ENCODE measurements at places on chromosomes 13 and 19.

DNA sequence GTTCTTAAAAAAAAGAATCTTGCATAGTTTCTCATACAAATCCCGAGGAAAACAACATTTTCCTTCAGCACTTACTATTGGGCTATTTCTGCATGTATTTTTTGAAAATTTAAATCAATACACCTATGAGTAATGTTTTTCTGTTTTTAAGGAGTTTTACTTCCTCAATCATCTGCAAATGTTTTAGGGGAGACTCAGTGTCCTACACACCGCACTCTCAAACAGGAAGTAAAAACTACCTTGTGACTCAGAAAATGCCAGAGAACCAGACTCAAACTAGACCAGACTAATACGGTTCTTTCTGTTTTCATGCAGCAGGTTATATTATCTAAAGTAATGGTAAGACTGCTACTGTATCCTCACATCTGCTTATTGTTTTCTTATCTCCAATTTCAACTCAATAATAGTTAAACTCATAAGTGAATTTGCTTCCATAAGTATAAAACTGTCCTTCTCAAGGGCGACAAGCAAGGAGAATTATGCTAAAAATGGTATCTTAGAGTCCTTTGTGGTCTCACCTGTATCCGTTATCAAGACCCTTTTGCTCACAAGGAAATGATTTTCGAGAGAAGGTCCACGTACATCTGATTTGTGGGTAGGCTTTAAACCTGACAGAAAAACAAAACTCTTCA is 52.5 kb downstream of the FLT3 start:
- DNase-seq: no peak

DNA sequence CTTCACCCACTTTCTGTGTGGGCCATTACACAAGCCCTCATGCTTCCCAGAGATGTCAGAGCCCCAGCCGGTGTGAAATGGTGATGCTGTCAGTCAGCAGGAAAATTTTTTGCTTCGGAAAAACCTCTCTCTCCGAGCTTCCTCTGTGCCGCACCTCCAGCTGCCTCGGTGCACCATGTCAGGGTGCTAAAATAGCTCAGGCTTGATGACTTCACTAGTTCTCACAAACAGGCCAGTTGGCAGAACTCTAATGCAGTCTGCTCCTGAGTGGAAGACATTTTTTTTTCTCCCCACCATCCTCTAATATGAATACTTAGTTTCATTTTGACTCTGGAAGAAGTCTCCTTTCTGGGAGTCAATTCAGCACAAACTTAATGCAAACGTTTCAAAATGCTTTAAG is 71.3 kb downstream of the KLF12 start:
- peak; percentile 40 for DNase-seq

DNA sequence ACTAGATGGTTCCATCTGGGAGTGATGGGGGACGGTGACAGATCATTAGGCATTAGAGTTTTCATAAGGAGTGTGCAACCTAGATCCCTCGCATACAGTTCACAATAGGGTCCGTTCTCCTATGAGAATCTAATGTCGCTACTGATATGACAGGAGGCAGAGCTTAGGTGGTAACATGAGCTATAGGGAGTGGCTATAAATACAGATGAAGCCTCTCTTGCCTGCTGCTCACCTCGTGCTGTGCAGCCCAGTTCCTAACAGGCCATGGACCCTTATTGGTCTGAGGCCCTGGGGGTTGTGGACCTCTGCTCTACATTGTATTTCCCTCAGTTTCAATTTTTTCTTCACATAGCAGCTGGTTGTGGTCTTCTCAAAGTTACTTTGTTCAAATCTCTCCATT is 56.5 kb downstream of the CDK8 start:
- DNase-seq: no peak

DNA sequence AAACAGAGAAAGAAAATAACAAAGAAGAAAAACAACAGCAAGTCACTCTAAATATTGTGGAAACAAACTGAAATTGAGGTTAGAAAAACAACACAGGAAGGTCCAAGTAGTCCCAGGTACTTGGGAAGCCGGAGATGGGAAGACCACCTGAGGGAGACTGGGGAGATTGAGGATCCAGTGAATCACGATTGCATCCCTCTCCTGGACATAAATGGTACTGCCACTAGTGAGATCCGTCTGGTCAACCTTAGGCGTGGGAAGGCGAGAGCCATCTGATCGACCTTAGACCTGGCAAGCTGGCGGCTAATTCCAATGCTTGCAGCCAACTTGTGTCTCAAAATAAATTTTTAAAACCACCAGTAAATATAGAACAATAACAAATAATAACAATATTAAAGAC is 81.9 kb downstream of the ZNF726 start:
- DNase-seq: peak; percentile 17

GRCh38 chr13:105448811-105449210 is 1086.7 kb downstream of the EFNB2 start:
- DNase-seq: no peak

- DNase-seq: no peak
Observed at GRCh38 chr13:89322466-89322865, 1651.3 kb downstream of the SLITRK5 start.

- no peak for DNase-seq
Observed at GRCh38 chr19:14413693-14414181, 5.4 kb downstream of the DDX39A start.

DNA sequence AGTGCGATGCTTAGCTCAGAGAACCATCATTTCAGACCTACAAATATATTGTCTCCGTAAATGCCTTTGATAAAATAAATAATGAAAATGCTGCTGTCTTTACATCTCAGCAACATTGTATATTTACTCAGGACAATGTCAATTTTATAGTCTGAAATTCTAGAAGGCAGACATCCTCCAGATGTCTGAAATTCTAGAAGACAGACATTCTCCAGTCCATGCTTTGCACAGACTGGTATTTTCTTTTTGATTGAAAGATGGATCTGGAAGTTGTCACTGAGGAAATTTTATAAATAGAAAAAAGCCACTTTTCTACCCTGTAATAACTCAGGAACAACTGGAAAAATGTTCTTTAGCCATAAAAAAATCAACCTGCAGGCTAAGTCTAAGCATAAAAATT is 2293.3 kb downstream of the PCDH9 start:
- DNase-seq: no peak

DNA sequence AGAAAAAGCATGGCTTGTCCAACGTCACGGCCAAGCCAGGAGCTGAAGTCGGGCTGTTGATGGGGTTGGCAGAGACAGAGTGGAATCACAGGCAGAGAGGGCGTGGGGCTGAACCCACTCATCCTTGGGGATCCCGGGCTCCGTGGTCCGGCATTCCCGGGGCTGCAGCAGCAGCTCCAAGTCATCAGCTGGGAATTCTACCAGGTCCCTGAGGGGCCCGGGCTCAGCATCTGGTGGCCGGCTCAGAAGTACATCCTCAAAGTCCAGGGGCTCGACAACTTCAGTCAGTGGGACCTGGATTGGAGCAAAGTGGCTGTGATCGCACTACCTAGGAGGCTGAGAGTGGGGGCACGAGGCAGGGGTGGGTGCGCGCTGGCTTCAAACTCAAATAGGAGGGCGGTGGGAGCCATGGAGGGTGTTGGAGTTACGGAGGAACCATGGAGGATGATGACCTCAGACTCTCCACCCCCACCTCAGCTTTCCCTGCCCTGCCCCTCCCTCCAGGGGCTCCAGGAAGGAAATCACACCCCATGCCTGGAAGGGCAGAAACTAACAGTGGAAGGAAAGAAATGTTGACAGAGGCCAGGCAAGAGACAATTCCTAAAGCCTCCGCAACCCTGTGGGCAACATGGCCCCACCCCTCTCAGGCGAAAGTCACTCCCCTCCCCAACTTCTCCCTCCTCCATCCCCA is 9.5 kb downstream of the DOCK6 start:
- DNase-seq: no peak

- no peak for DNase-seq
Observed at GRCh38 chr13:37995092-37995491, 125.5 kb upstream of the TRPC4 start.

DNA sequence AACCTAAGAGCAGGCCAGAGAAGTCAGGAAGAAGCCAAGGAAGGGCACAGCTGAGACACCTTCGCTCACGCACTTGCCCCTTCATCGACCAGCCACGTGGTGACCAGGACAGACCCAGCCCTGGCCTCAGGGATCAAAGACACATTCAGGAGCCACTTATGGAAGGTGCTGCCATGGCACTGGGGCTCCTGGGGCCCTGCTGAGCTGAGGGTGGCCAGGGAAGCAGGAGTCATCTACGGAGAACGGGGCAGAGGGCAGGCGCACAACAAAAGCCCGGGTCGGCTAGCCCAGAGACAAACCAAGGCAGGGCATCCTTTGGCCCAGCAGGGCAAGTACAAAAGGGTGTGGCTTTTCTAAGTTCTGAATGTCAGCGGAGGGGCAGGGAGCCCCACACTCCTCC is 2.3 kb downstream of the PLPP2 start:
- no peak for DNase-seq

DNA sequence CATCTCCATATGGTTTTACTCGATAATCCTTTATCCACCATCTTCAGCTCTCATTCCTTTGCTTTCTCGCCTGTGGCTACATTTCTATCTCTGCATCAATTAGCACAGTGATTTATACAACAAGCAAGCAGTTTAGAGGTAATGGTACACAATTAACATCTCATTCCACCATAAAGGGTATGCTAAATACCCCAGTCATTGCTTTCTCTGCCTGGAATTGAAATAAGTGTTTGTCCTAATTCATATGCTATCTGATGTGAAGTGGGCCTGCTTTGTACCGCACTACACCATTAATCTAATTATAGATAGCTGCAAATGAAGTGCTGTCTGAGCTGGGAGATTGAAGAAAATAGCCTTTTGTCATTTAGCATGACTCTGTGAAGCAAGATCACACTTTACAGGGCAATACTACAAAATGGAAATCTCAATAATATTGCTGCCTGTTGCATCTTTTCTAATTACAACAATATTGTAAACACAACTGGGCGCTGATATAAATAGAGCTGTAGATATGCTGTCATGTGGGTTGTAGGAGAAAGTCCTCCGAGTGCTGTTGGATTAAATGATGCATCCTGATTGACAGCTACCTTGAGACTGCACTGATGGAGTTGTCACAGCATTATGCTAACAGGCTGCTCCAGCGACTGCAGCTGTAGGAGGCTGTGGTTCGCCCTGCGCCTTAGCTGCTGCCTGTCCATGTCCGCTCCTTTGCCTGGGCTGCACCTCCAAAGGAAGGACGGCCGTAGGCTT is 78.2 kb downstream of the GGACT start:
- DNase-seq: no peak

GRCh38 chr19:50555450-50556281 is 12.6 kb downstream of the LRRC4B start:
- DNase-seq: no peak

DNA sequence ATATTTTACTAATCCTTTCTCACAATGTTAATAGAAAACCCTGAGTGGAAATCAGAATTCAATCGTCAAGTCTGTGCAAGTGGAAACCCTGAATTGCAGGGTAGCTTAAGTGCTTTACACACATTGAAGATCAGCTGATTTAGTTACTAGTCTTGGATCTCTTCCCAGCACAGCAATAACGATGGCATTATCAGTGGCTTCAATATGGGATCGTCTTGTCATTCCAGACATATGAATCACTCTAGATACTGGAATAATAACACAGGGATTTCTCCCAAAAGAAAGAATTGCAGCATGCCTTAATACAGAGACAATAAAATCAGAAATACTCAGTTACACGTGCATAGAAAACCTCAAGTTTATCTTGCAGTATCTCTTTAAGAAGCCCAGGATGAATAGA is 12.6 kb upstream of the METTL21C start:
- DNase-seq: no peak

DNA sequence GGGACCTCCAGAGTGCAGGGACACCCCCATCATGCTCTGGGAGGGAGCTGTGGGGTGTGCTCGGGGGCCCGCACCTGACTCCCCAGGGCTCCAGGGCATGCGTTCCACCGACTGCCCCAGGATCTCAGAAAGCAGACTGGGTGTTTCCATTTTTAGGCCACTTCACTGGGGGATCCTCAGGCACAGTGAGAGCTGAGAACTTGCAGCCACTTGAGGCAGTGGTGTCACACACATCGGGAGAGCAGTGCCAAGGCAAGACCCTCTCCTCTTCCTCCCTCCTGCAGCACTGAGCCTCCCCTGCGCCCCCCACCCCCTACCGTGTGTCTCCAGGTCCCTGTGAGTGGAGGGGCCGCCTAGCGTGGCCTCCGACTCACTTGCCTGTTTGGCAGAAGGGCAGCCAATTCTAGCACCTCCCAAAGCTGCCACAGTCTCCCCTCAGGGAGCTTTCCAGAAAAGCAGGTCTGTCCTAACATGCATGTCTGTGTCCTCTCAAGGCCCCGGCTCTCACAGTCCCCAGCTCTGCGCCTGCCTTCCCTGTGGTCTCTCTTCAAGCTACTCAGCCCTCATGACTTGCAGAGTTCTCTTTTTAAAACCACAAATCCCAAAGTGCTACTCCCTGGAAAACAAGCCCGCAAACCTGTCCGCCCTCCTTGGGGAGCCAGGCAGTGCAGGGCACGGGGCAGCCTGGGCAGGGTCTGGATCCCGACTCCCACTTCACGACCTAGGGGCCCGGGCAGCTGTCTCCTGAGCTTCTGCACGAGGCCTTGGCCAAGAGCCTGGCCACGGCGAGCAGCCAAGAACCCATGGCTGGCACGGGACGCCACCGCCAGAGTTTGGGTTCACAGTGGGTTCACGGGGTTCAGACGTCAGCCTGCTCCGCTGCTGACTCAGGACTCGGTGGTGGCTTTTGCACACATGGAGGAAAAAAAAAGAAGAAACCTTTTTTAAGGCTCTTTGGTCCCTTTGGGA is 94.1 kb downstream of the STK24 start:
- DNase-seq: no peak

GRCh38 chr13:111526922-111527321 is 206.5 kb downstream of the TEX29 start:
- DNase-seq: no peak

DNA sequence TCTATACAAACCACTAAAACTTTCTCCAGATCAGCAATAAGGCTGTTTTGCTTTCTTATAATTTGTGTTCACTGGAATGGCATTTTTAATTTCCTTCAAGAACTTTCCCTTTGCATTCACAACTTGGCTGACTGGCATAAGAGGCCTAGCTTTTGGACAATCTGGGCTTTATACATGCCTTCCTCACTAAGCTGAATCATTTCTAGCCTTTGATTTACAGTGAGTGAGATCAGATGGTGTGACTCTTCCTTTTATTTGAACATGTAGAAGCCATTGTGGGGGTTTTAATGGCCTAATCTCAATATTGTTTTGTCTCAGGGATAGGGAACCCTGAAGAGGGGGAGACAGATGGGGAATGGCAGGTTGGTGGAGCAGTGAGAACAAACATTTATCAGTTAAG is 82.7 kb downstream of the FOXO1 start:
- no peak for DNase-seq

DNA sequence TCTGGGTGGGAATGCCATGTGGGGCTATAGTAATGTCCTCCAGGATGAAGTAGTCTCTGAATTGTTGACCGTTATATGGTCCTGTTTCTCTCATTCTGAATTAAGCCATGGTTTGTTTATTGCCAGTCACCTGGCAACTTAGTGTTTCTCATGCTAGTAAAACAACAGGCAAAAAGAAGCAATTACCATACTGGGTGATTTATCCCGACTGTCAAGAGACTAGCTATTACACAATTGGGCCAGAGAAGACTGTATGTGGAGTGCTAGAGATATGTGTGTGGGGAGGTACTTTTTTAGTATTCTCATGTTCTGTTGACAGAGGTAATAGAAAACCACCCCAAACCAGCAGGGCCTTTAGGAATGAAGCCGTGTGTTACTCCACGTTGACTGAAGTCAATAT is 258.2 kb downstream of the TDRD3 start:
- DNase-seq: no peak

GRCh38 chr19:39736088-39736487 is 1.7 kb downstream of the CLC start:
- DNase-seq: peak; percentile 16
